Activated T-cell treated with anti-CD3 and anti-CD28 coated beads, Interleukin-2, amount 50 U/mL, for 48 hours (primary cell): ENCODE measurements at places on chromosomes 5 and 9.

DNA sequence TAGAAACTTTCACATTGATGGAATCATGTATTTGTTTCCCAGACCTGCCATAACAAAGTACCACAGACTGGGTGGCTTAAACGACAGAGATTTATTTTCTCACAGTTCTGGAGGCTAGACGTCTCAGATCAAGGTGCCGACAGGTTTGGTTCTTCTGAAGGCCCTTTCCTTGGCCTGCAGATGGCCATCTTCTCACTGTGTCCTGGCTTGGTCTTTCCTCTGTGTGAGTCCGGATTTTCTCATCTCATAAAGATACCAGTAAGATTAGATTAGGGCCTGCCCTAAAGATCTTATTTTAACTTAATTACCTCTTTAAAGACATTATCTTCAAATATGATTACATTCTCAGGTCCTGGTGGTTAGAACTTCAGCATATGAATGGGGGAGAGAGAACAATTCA lies 5.8 kb downstream of the USP20 start:
- no peak for DNase-seq

- no peak for DNase-seq
Measured at GRCh38 chr5:177443144-177443983, 3.2 kb upstream of the PRR7 start.

- no peak for DNase-seq
Measured at GRCh38 chr9:88433583-88434255, 45.5 kb downstream of the SPIN1 start.

- DNase-seq: no peak
Measured at GRCh38 chr9:89844535-89844934, 239.7 kb downstream of the GADD45G start.

DNA sequence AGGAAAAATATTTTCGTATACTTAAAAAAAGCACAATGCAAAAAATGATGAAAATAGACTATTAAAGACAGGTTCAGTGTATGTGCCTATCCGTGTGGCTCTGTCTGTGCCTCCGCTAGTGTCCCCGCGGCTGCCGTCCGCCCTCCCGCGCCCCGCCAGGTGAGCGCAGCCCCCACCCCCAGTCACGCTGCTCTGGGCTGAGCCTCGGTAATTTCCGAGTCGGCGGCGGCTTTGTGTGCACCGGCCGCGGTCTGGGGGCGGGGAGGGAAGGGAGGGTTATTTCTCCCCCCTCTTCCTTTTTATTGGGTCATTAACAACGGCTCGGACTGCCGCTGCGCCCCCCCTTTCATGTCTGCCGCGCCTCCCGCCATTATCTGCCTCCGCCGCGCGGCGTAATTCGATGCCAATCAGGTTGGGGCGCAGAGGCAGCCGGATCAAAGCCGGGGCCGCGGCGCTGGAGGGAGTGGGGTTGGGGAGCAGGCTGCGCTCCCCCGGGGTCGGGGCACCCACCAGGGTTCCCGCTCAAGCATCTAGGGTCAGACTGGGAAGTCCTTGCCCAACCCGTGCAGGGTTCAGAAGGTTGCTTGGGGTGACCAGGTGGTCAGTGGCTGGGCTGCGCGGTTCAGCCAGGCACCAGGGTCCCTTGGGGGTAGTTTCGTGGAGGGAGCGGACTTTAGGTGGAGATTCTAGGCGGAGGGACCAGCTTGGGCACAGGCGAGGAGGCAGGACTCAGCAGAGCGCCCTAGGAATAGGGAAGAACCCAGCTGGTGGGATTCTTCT lies 39.5 kb upstream of the PSD2 start:
- DNase-seq: peak; percentile 23

DNA sequence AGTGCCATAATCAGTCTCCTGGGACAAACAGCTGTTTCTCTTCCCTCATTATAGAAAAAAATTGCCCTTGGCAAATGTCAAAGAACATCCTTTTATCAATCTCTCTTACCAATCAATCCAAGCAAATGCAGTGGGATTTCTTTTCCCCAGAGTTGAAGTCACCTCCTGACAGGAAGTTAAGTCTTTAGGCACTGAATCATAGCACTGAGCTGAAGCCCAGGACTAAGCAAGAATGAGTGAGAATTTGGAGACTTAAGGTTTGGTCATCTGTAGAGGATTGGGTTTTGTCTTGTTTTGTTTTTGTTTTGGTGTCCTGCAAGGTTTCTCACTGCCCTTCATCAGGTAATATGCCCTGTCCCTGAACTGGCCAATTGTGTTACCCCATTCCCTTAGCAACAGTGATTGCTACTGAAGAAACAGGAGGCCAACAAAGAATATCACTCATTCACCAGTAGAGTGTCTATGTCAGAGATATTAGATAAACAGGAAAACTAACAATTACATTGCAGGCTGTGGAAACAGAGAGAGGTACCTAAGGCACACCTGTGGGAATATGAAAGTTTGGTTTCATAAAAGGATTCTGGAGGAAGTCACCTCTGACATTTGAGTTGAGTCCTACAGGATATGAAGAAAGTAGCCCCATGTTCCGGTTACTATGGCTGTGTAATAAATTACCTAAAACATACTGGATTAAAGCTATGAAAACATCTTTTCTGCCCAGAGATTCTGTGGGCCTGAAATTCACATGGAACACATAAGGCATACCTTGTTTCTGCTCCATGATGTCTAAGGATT lies 4.5 kb upstream of the FXN start:
- DNase-seq: no peak

DNA sequence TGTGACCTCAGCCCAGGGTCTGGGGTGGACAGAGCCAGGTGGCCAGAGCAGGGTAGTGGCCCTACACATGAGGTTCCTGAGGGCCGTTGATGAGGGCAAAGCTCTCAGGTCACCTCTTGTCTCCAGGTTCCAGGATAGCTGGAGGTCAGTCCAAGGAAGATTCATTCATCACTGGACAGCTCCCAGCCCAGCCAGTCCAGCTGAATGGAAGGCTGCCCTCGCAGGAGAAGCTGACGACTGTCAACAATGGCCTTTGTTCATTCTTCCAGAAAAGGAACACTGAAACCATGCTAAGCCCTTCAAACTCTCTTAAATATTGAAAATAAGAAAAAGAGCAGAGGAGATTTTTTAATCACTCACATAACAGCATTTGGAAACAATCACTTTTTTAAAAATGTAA lies 169.7 kb upstream of the TBCA start:
- DNase-seq: no peak

DNA sequence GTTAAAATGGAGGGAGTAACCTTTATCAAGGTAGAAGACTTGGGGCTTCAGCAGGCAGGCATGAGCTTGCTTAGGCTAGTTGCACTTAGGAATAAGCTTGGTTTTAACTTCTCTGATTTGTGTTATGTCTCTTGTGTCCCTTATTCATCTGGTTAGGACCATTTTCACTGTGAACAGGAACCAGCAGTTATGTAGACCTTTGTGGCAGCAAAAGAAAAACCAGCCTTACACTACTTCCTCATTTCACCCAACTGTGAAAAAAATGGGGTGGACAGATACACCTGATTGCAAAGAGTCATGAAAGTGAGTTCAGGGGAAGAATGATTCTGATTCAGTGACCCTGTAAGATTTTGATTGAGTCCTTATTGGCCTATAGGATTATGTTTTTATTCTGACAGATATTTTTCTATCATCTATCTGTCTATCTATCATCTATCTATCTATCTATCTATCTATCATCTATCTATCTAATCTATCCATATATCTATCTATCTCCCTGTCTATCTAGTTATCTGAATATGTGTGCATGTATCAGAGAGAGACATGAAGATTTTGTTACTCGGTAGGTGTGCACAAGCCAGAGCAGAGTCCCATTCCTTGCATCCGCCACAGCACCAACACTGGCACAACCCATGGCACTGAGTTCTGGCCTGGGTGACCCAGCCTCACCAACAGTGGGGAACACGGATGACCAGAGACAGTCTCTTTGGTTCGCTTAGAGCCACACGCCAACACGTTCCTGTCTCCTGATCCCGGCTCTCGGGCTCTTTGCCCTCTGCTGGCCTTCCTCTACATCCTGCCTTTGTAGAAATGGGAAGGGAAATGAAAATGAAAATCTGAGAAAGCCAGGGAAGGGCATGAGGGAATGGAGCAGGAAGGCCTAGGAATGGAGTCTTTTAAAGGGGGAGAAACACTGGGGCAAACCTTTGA lies 1.3 kb upstream of the ZNF366 start:
- no peak for DNase-seq

- no peak for DNase-seq
Measured at GRCh38 chr5:172102218-172102870, 85.7 kb downstream of the STK10 start.

DNA sequence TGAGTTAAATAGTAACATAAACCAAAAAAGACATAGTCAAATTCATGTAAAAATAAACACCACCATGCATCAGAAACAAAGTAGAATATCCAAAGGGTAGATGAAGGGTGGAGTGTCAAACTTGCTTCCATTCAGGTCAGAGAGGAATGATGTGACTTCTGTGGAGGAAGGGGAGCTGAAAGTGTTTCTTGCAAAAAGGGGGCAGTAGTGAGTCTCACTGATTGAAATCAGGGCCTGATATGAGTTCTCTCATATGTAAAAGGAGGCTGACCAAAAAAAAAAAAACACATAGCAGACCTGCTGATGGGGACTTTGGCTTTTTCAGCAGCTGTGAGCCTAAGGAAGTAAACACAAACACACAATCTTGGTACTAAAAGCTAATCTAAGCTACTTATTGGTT lies 38.8 kb upstream of the RGMB start:
- DNase-seq: no peak

DNA sequence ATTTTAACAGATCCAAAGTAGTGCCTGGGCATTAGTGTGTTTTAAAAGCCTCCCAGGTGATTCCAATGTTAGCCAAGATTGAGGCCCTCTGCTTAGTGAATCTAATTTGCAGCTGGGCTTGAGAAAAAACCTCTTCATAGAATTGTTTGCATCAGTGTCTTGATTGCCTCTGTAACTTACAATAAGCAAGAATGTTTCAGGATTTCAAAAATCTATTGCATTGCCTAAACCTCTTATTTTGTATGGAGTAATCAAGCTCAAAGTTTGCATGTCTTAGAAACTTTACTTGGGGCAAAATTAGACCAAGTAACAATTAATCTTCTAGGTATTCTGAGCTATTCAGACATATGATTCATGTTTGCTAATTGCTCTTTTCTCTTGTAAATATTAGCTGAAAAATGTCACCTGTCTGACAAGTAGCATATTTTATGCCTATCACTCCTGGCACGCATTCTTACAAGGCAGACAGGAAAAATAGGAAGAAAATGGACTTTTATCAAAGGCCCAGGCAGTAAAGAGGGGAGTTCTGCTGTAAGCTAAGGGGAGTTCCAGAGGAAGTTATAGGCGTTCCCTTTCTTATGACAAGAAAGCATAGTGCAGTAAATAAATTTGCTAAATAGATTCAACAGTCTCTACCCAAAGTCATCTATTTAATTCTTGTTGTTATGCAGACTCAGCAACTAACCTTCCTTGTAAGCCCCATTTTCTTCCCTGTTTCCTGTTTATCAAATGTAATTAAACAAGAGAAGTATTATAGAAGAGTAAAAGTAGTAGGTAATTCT lies 21.0 kb downstream of the PDCD1LG2 start:
- no peak for DNase-seq

- DNase-seq: peak; percentile 28
Measured at GRCh38 chr5:6728011-6728794, 15.0 kb downstream of the TENT4A start.

DNA sequence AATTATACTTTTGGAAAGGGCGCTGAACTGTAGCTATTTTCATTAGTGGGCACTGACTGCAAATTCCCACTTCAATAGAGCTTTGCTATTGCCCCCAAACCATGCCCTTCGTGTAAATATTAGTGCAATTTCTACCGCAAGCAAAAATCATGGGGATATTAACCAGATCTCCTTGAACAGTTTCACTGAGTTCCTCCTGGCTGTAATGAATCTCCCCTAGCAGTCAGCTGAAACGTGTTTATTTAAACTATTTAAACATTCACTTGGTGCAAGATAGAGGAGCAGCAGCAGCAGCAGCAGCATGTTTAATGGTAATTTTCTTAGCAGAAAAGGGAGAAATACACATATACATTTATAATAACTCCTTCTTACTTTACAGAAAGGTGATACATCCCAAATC lies 54.4 kb downstream of the ARRDC3 start:
- DNase-seq: no peak

- no peak for DNase-seq
Measured at GRCh38 chr5:181005791-181006190, 17.1 kb downstream of the BTNL3 start.

DNA sequence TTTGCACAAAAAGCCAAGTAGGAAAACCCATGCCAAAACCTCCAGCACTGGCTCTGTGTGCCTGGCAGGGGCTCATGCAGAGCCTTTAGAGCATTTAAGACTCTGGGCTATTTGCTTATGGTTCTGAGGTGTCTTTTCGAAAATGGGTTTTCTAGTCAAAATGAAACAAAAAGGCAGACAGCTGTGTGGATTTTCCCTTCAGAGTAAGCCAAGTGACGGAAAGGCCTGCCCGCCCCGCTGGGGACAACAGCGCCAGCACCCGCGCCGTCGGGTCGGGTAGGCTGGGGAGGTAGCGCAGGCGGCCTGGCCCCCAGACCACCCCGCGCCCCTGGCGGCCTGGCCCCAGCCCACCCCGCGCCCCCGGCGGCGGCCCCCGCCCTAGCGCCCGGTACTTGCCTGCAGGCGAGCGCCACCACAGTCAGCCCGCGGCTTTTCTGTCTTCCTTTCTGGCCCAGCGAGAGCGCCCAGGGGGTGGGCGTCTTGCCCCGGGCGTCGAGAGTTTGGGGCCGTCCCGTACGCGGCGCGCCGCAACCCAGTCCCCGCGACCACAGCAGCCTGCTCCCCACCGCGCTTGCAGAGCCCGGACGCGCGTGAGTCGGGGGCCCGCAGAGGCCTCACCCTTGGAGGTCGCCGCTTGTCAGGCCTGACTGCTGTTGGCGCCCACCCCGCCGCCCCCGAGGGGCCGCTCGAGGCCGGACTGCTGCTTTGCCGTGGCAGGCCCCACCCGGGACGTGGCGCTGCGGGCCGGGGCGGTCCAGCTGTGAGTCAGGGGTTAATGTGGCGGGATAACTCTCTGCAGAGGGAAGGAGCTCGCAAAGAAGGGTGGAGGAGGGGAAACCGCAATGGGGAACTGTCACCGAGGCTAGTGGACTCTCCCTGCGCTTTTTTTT lies at the start of gene TICAM2:
TICAM2 (minus strand) TSS at position 779 of the 890 bp plus-strand sequence. CDS start 21,223 bp downstream, outside the sequence.
- DNase-seq: peak; percentile 71

DNA sequence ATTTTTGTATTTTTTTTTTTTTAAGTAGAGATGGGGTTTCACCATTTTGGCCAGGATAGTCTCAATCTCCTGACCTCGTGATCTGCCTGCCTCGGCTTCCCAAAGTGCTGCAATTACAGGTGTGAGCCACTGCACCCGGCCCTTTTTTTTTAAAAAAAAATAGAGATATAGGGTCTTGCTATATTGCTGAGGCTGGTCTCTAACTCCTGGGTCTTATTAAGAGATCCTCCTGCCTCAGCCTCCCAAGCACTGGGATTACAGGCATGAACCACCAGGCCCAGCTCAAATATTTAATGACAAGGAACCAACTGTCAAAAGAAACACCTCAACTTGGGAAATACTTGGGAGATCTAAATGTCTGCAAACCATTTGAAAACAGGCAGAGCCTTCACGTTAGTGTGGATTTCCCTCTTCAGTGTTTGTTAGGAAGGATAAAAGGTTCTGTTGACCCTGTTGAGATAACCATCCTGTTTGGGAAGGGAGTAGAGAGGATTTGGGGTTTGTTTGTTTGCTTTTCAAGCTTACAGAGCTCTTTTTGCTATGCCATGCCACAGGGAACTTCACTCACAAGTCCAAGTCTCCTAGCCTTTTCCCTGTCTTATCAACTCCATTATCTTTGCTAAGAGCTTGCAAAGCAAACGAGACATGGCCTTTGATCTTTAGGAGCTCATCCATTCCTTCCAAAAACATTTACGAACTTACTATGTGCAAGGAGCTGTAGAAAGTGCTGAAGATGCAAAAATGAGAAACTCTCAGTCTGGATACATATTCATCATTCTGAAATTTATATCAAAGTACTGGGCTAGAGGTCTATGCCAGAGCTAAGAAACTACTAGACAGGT lies 7.5 kb downstream of the FAXDC2 start:
- no peak for DNase-seq
